Fibroblast of lung (primary cell): ENCODE measurements at places on chromosomes 6 and 20. TPM values are rescaled to one million over a fixed set of nuclear protein-coding genes. Genes with fewer than 3 reads are reported as not detected.

The CALHM6 gene
- total RNA-seq: 0.33 and 1.0 TPM in 2 replicates

The KHDRBS2 gene
- not detected in 2 replicates for total RNA-seq

The SLC22A7 gene
- not detected in 2 replicates for total RNA-seq

The SHLD1 gene
- total RNA-seq: 2.6 and 3.3 TPM in 2 replicates

The PPP2R5D gene
- 20.0 and 27.1 TPM in 2 replicates for total RNA-seq

The STMND1 gene
- not detected in 2 replicates for total RNA-seq

The PTCRA gene
- not detected in 2 replicates for total RNA-seq

The PHACTR2 gene
- 25.2 and 40.1 TPM in 2 replicates for total RNA-seq

The CD164 gene
- total RNA-seq: 171 and 232 TPM in 2 replicates

The RALY gene
- 54.2 and 57.1 TPM in 2 replicates for total RNA-seq

The CPNE1 gene
- total RNA-seq: 88.8 and 101 TPM in 2 replicates

The BTN1A1 gene
- total RNA-seq: not detected in 2 replicates

The TP53TG5 gene
- under 0.01 TPM in 1 of 2 replicates, not detected in the other for total RNA-seq

The GDAP1L1 gene
- not detected in 2 replicates for total RNA-seq

The OR12D3 gene
- total RNA-seq: not detected in 2 replicates

The MDFI gene
- total RNA-seq: 0.17 and 3.3 TPM in 2 replicates

The GMPR gene
- total RNA-seq: 7.2 and 13.2 TPM in 2 replicates

The LPA gene
- total RNA-seq: not detected in 2 replicates

The MAK gene
- not detected in 2 replicates for total RNA-seq

The MAFB gene
- total RNA-seq: 3.0 and 7.7 TPM in 2 replicates

The VGLL2 gene
- total RNA-seq: not detected in 2 replicates

The KCNK15 gene
- 1.8 and 4.1 TPM in 2 replicates for total RNA-seq

The ATF6B gene
- total RNA-seq: 8.0 and 15.7 TPM in 2 replicates

The RGS17 gene
- total RNA-seq: 5.9 and 10.2 TPM in 2 replicates

The HLA-DRA gene
- total RNA-seq: 0.17 and 1.0 TPM in 2 replicates

The C6orf163 gene
- 1.8 and 2.8 TPM in 2 replicates for total RNA-seq

The C6orf136 gene
- total RNA-seq: 2.5 and 4.4 TPM in 2 replicates

The HECA gene
- total RNA-seq: 20.8 and 26.6 TPM in 2 replicates

The SNX3 gene
- total RNA-seq: 182 and 209 TPM in 2 replicates

The PRSS16 gene
- not detected in 2 replicates for total RNA-seq

The OTOR gene
- not detected in 2 replicates for total RNA-seq

The ZKSCAN4 gene
- 6.9 and 7.3 TPM in 2 replicates for total RNA-seq

The HMGCLL1 gene
- total RNA-seq: 0.51 and 0.83 TPM in 2 replicates

The PSORS1C2 gene
- not detected in 2 replicates for total RNA-seq

The KCNK17 gene
- not detected in 2 replicates for total RNA-seq

The BPIFB2 gene
- total RNA-seq: not detected in 2 replicates

The SLPI gene
- 0.17 and 0.77 TPM in 2 replicates for total RNA-seq

The CDH22 gene
- total RNA-seq: not detected in 2 replicates

The LBP gene
- under 0.01 and 0.17 TPM in 2 replicates for total RNA-seq

The ZNF311 gene
- total RNA-seq: 3.5 and 3.6 TPM in 2 replicates

The RAB5IF gene
- total RNA-seq: 58.0 and 61.9 TPM in 2 replicates

The CRYBG1 gene
- total RNA-seq: 2.1 and 10.1 TPM in 2 replicates

The SLC17A9 gene
- 3.3 and 6.4 TPM in 2 replicates for total RNA-seq

The C4A gene
- 21.1 and 46.0 TPM in 2 replicates for total RNA-seq

The MUCL3 gene
- not detected in 2 replicates for total RNA-seq
